ENCODE measurements at places on chromosomes 7 and 10.
A peak's percentile ranks its signal among the peaks of the same experiment; 100 is the strongest.

DNA sequence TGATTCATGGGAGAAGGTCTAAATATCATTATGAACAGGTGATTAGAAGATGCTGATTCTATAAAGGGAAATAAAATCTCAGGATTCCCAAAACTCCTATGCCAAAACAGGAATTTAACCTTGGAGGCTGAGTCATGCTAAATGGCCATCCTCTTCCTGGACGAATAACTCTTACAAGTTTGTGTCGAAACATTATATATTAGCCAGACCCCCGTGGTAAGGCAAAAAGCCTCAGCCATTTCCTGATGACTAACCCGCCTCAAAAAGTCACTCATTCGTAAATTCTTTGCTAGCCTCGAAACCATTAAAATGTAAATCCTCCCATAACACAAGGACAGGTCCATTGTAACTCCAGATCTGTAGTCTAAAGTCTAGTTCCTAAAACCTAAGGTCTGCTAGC lies 32.0 kb downstream of the CUL2 start:
- peak; percentile 95 for DNase-seq
- H3K4me3 ChIP-seq, result no peak overlapping the region
- H3K4me1 ChIP-seq, result peaks cover 21% of the 10 kb centered on the region
- no peaks in the 10 kb centered on the region for H3K27me3 ChIP-seq
- H3K36me3 ChIP-seq, result peaks cover 39% of the 10 kb centered on the region

GRCh38 chr7:1928645-1929348 lies 258.7 kb downstream of the ELFN1 start:
- H3K36me3 ChIP-seq, result no peaks in the 10 kb centered on the region
- DNase-seq, result no peak
- H3K4me1 ChIP-seq, result peaks cover 18% of the 10 kb centered on the region
- no peaks in the 10 kb centered on the region for H3K27me3 ChIP-seq
- no peak overlapping the region for H3K27ac ChIP-seq
- no peak overlapping the region for H3K4me3 ChIP-seq

GRCh38 chr10:77016278-77016815 lies 621.3 kb downstream of the KCNMA1 start:
- H3K27ac ChIP-seq, result peak overlapping the region; percentile 53
- H3K27me3 ChIP-seq, result no peaks in the 10 kb centered on the region
- no peaks in the 10 kb centered on the region for H3K36me3 ChIP-seq
- H3K4me1 ChIP-seq, result peaks cover 29% of the 10 kb centered on the region
- DNase-seq, result peak; percentile 52
- H3K4me3 ChIP-seq, result no peak overlapping the region

- no peak overlapping the region for H3K4me3 ChIP-seq
- H3K4me1 ChIP-seq, result no peaks in the 10 kb centered on the region
- DNase-seq, result no peak
- H3K27ac ChIP-seq, result no peak overlapping the region
Observed at GRCh38 chr10:129896860-129897200, 67.2 kb downstream of the EBF3 start.

GRCh38 chr10:96896884-96897589 lies 64.9 kb downstream of the LCOR start:
- no peak for DNase-seq
- no peaks in the 10 kb centered on the region for H3K27me3 ChIP-seq
- no peaks in the 10 kb centered on the region for H3K4me1 ChIP-seq
- H3K36me3 ChIP-seq, result no peaks in the 10 kb centered on the region

- no peaks in the 10 kb centered on the region for H3K36me3 ChIP-seq
- no peak overlapping the region for H3K4me3 ChIP-seq
- H3K4me1 ChIP-seq, result no peaks in the 10 kb centered on the region
- no peak for DNase-seq
Observed at GRCh38 chr10:20846263-20846662, 50.8 kb downstream of the NEBL start.

DNA sequence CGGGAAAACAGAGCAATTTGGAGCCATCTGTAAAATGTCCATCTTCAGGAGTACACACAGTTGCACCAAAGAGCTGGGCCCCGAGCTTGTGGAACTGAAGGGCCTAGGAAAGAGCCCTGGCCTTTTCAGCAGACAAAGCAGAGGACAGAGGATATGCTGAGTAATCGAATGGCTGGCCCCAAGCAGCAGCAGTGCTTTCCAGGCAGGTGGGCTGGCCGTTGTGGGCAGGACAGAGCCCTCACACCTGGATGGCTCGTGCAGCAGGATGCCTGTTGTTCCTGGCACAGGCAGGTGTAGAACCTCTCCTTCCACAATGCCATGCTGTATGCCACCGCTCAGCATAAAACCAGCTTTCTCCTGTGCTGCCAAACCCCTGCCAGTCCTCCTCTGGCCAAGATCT lies 32.5 kb upstream of the TNS3 start:
- H3K4me1 ChIP-seq, result peaks cover 20% of the 10 kb centered on the region
- peak; percentile 58 for DNase-seq

DNA sequence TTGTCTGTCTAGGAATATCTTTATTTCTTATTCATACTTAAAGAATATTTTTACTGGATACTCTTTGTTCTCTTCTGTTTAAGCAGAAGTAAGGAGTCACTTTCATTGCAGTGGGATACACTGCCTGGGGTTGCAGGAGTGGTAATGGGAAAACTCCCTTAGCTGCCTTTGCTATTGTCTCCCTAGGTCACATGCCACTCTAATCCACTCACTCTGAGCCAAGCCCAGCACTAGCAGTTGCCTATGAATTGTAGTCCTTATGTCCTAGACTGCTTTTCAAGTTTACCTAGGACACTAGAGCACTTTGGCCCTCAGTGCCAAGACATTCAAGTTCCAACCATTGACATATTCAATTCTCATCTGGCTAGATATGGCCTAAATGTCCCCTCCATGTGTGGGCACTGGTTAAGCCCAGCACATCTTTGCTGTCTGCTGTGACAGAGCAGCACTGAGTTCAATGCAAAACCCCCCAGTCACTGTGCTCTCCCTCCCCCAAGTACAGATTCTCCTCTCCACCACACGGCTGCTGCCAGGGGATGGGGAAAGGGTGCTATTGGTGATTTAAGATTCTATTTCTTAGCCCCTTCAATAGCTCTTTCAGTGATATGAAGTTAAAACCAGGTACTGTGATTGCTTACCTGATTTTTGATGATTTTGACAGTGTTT lies 991.7 kb upstream of the KCND2 start:
- no peaks in the 10 kb centered on the region for H3K36me3 ChIP-seq
- H3K4me1 ChIP-seq, result no peaks in the 10 kb centered on the region
- no peak for DNase-seq
- no peak overlapping the region for H3K27ac ChIP-seq

GRCh38 chr7:159212226-159212625 lies 67.6 kb upstream of the VIPR2 start:
- no peaks in the 10 kb centered on the region for H3K27me3 ChIP-seq
- H3K4me3 ChIP-seq, result no peak overlapping the region
- DNase-seq, result no peak
- no peaks in the 10 kb centered on the region for H3K4me1 ChIP-seq

GRCh38 chr7:105890290-105890997 lies 14.0 kb upstream of the ATXN7L1 start:
- H3K27ac ChIP-seq, result no peak overlapping the region
- H3K4me3 ChIP-seq, result no peak overlapping the region
- no peaks in the 10 kb centered on the region for H3K4me1 ChIP-seq
- no peaks in the 10 kb centered on the region for H3K36me3 ChIP-seq
- H3K27me3 ChIP-seq, result no peaks in the 10 kb centered on the region
- peak; percentile 62 for DNase-seq

DNA sequence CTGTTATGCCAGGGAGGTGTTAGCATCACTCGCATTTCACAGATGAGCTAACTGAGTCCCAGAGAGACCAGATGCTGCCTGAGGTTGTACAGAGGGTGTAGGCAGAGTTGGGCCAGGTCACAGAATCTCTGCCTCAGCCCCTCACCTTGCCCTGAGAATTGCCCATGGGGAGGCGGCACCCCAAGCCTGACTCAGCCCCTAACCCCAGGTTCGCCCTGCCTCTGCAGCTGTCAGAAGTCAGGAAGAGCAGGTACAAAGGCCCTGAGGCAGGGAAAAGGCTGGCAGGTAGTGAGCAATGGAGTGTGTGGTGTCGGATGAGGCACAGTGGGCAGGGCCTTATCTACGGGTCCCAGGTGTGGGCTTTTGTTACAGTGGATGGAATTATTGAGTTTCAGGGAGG lies 79.4 kb downstream of the MYL10 start:
- H3K27me3 ChIP-seq, result peaks cover 2% of the 10 kb centered on the region
- no peak overlapping the region for H3K27ac ChIP-seq
- H3K4me3 ChIP-seq, result no peak overlapping the region
- DNase-seq, result peak; percentile 78

- no peaks in the 10 kb centered on the region for H3K36me3 ChIP-seq
- H3K27ac ChIP-seq, result peak overlapping the region; percentile 52
- H3K4me3 ChIP-seq, result peak overlapping the region; percentile 2
- peak; percentile 89 for DNase-seq
- H3K27me3 ChIP-seq, result no peaks in the 10 kb centered on the region
Observed at GRCh38 chr7:43535810-43536585, 46.9 kb upstream of the STK17A start.

DNA sequence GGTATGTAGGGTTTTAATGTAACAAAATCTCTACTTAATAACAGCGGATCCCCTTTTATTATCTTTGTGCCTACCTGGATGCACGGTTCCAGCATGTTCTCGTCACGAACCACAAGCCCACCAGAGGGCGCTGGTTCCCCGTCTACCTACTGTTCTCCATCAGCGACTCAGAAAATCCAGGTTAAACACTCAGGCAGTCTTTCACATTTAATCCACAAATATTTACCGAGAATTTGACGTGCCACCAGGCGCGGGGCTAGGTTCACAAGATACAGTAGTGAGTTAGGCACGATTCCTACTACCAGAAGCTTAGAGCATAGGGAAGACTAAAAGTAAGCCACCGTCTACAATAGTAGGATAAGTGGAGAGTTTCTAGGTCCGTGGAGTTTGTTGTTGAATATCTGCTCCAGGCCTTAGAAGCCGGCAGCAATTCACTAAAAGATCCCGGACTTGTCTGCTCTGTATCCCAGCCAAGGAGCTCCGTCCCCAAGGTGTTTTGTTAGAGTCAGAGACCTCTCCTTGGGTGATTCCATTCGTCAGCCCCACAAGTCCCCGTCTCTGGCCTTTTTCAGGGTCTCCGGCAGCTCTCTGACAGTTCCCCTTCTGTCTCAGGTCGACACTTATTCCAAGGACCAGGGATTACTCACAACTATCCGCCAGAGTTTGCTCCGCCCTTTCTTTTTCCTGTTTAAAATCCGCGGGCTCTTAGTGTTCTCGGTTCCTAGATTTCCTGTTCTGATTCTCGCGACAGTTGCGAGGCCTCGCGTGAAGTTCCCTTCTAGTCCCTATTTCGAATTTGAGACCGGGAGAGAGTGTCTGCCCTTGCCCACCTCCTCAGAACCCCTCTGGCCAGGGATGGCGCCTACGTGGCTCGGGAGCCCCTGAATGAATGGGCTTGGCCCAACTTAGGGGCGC lies 1.5 kb upstream of the KAZALD1 start:
- peak overlapping the region; percentile 85 for H3K4me3 ChIP-seq
- peaks cover 31% of the 10 kb centered on the region for H3K4me1 ChIP-seq
- H3K27me3 ChIP-seq, result no peaks in the 10 kb centered on the region
- peaks cover 5% of the 10 kb centered on the region for H3K36me3 ChIP-seq
- H3K27ac ChIP-seq, result peak overlapping the region; percentile 92
- peak; percentile 98 for DNase-seq

- H3K4me3 ChIP-seq, result no peak overlapping the region
- no peaks in the 10 kb centered on the region for H3K36me3 ChIP-seq
- no peak overlapping the region for H3K27ac ChIP-seq
- peaks cover 8% of the 10 kb centered on the region for H3K27me3 ChIP-seq
- DNase-seq, result no peak
- H3K4me1 ChIP-seq, result no peaks in the 10 kb centered on the region
Observed at GRCh38 chr10:96410296-96410695, 51.5 kb upstream of the OPALIN start.

DNA sequence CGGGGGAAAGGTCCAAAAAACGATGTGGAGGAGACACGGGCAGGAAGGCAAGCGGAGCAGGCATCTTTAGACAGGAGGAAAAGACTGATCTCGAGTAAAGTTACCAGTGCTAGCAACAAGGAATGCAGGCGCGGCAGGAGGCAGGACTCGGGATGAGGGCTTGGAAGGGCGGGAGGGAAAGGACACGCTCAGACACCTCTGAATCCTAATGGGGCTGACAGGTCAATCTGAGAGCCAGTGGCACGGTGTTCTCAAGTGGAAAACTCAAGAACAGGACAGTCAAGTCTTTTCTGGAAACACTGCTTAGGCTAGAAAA lies 155.3 kb upstream of the COBL start:
- no peaks in the 10 kb centered on the region for H3K27me3 ChIP-seq
- DNase-seq, result peak; percentile 77
- H3K36me3 ChIP-seq, result no peaks in the 10 kb centered on the region
- H3K4me1 ChIP-seq, result no peaks in the 10 kb centered on the region
- no peak overlapping the region for H3K27ac ChIP-seq
